Large intestine (tissue), 12 donors: ENCODE measurements at places on chromosomes 2 and 18. TPM values are rescaled to one million over a fixed set of nuclear protein-coding genes. Genes with fewer than 3 reads are reported as not detected.

GRCh38 chr18:77105028-77105427, 27.6 kb downstream of the MBP start:
- H3K27ac ChIP-seq, result no peak overlapping the region
- peaks cover 17% of the 10 kb centered on the region for H3K4me1 ChIP-seq
- H3K36me3 ChIP-seq, result peaks cover 12% of the 10 kb centered on the region
- DNase-seq, result no peak
- H3K4me3 ChIP-seq, result no peak overlapping the region

GRCh38 chr2:101706819-101707177, 9.3 kb downstream of the MAP4K4 start:
- H3K27ac ChIP-seq, result no peak overlapping the region
- H3K4me3 ChIP-seq, result no peak overlapping the region
- no peaks in the 10 kb centered on the region for H3K27me3 ChIP-seq
- peaks cover 6% of the 10 kb centered on the region for H3K36me3 ChIP-seq

GRCh38 chr2:178403671-178404306, 47.2 kb downstream of the PRKRA start:
- H3K4me3 ChIP-seq, result no peak overlapping the region
- no peaks in the 10 kb centered on the region for H3K36me3 ChIP-seq
- no peaks in the 10 kb centered on the region for H3K4me1 ChIP-seq
- no peaks in the 10 kb centered on the region for H3K27me3 ChIP-seq
- no peak for DNase-seq

- H3K4me3 ChIP-seq, result no peak overlapping the region
- no peak overlapping the region for H3K27ac ChIP-seq
- H3K36me3 ChIP-seq, result peaks cover 2% of the 10 kb centered on the region
- no peaks in the 10 kb centered on the region for H3K4me1 ChIP-seq
- no peaks in the 10 kb centered on the region for H3K27me3 ChIP-seq
Observed at GRCh38 chr18:54888933-54889332, 60.7 kb downstream of the RAB27B start.

- no peaks in the 10 kb centered on the region for H3K4me1 ChIP-seq
- no peaks in the 10 kb centered on the region for H3K36me3 ChIP-seq
- H3K4me3 ChIP-seq, result no peak overlapping the region
- H3K27ac ChIP-seq, result no peak overlapping the region
- H3K27me3 ChIP-seq, result no peaks in the 10 kb centered on the region
Observed at GRCh38 chr2:207362716-207363115, 167.0 kb upstream of the CREB1 start.

DNA sequence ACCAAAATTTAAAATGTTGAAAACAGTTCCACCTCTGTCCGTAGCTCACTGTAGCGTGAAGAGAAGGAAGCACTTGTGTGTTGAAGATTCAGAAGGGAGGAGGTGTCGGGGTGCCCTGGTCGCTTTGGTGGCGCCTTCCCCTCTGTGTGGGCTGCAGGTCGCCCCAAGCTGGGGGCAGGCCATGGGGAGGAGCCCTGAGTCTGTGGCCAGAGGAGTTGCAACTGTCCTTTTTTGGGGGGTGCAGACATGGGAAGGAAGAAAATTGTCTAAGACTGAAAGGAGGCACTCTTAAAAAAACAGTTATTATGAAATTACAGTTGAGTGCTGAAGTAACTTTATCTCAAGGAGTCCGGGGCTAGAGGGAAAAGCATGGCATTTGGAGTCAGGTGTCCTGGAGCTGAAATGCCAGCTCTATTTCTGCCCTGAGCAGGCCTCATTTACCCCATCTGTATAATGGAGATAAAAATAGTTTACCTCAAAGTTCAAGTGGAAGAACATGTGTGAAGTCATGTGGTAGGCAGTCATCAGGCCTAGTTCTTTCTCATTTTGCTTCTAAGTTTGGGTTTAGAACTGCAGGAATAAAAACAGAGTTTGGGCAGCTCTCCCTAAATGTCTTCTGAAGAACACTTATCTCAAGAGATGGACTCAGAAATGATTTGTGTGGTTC, 82.1 kb downstream of the RNF144A start:
- no peak overlapping the region for H3K27ac ChIP-seq
- no peaks in the 10 kb centered on the region for H3K27me3 ChIP-seq
- no peak for DNase-seq
- no peaks in the 10 kb centered on the region for H3K4me1 ChIP-seq

- DNase-seq, result no peak
- no peaks in the 10 kb centered on the region for H3K36me3 ChIP-seq
- H3K27ac ChIP-seq, result no peak overlapping the region
- no peak overlapping the region for H3K4me3 ChIP-seq
- no peaks in the 10 kb centered on the region for H3K27me3 ChIP-seq
- no peaks in the 10 kb centered on the region for H3K4me1 ChIP-seq
Observed at GRCh38 chr2:181849601-181850000, 41.9 kb upstream of the ITPRID2 start.

DNA sequence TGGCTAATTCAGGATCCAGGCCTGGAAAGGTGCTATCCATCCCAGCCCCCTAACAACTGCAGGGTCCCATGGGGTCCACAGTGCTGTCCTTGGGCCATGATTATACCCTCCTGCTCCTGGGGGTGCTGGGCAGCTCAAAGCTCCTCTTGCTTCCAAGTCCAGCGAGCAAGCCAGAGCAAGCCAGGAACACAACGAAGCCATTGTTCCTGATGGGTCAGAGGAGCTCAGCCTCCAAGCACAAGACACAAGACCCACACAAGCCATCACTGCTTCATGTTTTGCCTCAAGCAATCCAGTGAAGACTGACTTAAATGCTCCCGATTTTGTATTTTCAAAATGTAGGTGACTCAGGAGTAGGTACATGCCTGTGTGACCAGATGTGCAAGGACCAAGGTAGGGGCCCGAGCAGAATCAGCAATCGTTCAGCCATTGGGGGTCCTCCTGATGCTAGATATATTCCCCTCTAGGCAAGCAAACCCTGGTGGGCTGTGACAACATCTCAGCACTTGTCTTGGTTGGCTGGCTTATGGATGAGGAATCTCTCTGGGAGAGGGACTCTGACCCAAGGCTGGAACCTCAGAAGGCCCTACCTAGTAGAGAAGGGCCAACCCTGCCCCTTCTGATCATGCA, 90.8 kb downstream of the EPAS1 start:
- H3K27ac ChIP-seq, result no peak overlapping the region
- no peaks in the 10 kb centered on the region for H3K4me1 ChIP-seq
- no peak overlapping the region for H3K4me3 ChIP-seq
- H3K27me3 ChIP-seq, result no peaks in the 10 kb centered on the region
- DNase-seq, result no peak
- peaks cover 6% of the 10 kb centered on the region for H3K36me3 ChIP-seq

DNA sequence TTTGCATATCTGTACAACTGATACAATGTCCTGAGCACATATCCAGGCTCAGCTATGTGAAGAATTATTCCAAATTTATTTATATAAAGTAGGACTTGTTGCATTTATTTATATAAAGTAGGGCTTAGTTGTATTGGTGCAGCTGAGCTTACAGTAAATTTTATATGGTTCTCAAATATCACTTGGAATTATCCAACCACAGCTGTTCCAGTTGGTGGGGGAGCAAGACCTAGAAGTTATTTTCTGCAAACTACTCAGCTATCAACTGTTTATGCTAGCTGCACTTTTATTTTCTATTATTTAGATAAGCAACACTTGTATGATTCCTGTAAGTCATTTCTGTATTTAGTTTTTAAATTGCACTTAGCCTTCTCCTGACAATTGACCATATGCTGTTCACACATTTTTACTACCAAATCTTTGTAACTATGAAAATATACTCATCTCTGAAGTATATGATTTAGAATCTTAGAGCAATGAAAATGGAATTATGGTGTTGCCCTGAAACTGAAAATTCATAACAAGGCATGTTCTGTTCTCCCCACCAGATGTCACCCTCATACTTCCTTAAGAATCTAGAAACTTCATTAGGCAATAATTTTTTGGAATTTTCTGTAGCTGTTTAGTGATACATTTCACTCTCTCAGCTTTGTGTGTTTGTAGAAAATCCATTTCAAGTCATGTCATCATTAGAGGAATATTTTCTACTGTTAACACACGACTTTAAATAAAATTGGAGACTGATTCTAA, 157.0 kb upstream of the CBLN2 start:
- no peak overlapping the region for H3K27ac ChIP-seq
- H3K36me3 ChIP-seq, result no peaks in the 10 kb centered on the region
- no peaks in the 10 kb centered on the region for H3K4me1 ChIP-seq
- peak; percentile 4 for DNase-seq
- H3K4me3 ChIP-seq, result no peak overlapping the region
- no peaks in the 10 kb centered on the region for H3K27me3 ChIP-seq

- no peaks in the 10 kb centered on the region for H3K36me3 ChIP-seq
- H3K4me3 ChIP-seq, result no peak overlapping the region
- H3K27ac ChIP-seq, result no peak overlapping the region
- H3K27me3 ChIP-seq, result peaks cover 19% of the 10 kb centered on the region
Observed at GRCh38 chr18:36309436-36310391, 12.2 kb downstream of the FHOD3 start.

GRCh38 chr2:224085246-224085645, 46.2 kb upstream of the SERPINE2 start:
- H3K4me3 ChIP-seq, result no peak overlapping the region
- H3K27ac ChIP-seq, result no peak overlapping the region
- H3K4me1 ChIP-seq, result no peaks in the 10 kb centered on the region
- no peaks in the 10 kb centered on the region for H3K27me3 ChIP-seq
- no peak for DNase-seq

GRCh38 chr2:19046986-19047780, 311.2 kb downstream of the OSR1 start:
- no peaks in the 10 kb centered on the region for H3K4me1 ChIP-seq
- no peak for DNase-seq
- H3K27me3 ChIP-seq, result no peaks in the 10 kb centered on the region

DNA sequence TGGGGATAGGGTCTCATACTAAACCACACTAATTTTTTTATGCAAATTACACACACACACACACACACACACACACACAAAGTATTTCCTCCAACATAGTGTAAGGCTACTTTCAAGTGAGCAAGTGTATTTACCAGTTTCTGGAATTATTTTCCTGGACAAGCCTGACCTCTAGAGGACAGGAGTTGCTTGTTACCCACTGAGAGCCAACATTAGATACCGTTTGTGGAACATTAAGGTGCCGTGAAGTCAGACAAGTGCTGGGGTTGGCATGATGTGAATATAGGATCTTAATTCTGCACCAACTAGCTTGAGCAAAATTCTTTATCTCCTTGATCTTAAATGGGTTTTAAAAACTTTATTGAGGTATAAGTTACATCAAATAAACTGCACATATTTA, 39.3 kb upstream of the SERPINB2 start:
- DNase-seq, result peak; percentile 34
- H3K4me1 ChIP-seq, result no peaks in the 10 kb centered on the region
- H3K27me3 ChIP-seq, result no peaks in the 10 kb centered on the region
- no peak overlapping the region for H3K27ac ChIP-seq

DNA sequence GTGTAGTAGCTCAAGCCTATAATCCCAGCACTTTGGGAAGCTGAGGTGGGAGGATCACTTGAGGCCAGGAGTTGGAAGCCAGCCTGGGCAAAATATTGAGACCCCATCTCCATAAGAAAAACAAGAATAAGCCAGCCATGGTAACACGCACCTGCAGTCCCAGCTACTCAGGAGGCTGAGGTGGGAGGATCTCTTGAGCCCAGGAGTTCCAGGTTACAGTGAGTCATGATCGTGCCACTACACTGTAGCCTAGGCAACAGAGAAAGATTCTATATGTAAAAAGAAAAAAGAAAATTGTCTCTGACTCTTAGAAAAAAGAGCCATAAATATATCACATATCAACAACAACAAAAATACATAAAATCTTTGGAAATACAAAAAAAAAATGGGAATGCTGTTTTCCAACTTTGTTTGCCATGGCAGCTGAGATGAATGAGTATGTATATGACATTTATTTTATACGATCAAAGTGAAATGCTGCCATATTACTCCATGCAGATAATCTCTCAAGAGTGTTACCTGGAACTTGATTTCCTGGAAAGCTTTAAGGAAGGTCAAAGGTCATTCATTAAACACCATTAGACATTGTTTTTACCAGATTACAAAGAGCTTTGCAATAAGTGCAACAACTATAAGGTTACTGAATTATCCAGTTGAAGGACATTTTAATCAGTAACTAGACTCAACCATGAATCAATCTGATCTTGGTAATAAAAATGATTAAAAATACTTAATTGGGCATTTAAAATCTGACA, 19.7 kb upstream of the DAPL1 start:
- H3K4me3 ChIP-seq, result no peak overlapping the region
- no peak overlapping the region for H3K27ac ChIP-seq
- DNase-seq, result peak; percentile 56
- no peaks in the 10 kb centered on the region for H3K27me3 ChIP-seq
- H3K36me3 ChIP-seq, result no peaks in the 10 kb centered on the region
- peaks cover 5% of the 10 kb centered on the region for H3K4me1 ChIP-seq

DNA sequence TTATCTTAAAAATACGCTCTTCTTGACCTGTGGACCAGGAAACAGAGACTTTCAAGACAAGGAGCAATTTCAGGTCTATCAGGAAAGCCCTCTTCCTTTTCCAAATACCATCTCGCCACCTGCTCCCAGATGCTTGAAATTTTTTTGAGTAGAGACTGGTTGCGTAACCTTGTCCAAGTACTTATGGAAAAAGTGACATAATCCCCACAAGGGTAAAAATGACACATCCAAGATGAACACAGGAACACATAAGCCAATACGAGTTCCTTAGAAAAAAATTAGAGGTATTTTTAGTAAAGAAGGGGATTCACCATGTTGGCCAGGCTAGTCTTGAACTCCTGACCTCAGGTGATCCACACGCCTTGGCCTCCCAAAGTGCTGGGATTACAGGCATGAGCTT, 1.8 kb downstream of the SERPINB13 start:
- no peaks in the 10 kb centered on the region for H3K27me3 ChIP-seq
- H3K27ac ChIP-seq, result no peak overlapping the region
- no peaks in the 10 kb centered on the region for H3K4me1 ChIP-seq
- H3K4me3 ChIP-seq, result no peak overlapping the region

DNA sequence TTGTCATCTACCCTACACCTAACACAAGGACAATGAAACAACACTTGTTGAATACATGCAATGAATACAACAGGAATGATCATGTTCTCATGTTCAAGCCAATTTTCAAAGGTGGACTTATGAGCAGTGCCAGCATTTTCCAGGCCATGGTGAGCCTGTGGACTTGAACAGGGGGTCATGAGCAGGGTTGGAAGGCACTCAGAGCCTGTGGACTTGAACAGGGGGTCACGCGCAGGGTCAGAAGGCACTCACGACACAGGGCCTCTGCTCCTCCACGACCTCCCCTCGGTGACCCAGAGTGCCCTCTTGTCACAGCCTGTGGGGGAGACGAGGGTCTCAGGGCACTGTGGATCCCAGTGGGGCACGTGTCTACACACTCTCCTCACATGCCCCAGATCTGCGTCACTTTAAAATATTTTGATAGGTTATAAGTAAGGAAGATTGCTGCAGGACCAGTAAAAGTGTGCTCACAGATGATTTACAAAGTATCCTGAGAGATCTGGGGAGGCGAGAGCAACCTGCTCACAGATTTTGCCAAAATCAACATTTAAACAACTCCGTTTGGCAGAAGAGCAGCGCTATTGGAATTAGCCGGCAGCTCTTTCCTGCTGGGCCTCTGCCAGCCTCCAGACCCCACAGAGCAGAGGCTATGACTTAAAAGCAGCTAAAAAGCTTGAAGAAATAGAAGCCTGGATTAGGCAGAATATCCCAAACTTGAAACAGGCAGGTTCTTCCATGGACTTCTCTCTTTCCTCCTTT, 121.9 kb downstream of the TMEM18 start:
- H3K27ac ChIP-seq, result no peak overlapping the region
- no peaks in the 10 kb centered on the region for H3K27me3 ChIP-seq
- H3K4me1 ChIP-seq, result no peaks in the 10 kb centered on the region

GRCh38 chr2:180360283-180360618, 353.2 kb upstream of the CWC22 start:
- H3K36me3 ChIP-seq, result no peaks in the 10 kb centered on the region
- H3K27me3 ChIP-seq, result no peaks in the 10 kb centered on the region
- H3K27ac ChIP-seq, result no peak overlapping the region
- DNase-seq, result no peak

CNTNAP5 gene
- 2.2 TPM for polyA plus RNA-seq

CCDC74B gene
- polyA plus RNA-seq, result 3.1 TPM

ADAM23 gene
- polyA plus RNA-seq, result 3.3 TPM

TPRKB gene
- polyA plus RNA-seq, result 58.4 TPM

PLEKHH2 gene
- 14.7 TPM for polyA plus RNA-seq

SIX3 gene
- polyA plus RNA-seq, result not detected

CHRNG gene
- 0.21 TPM for polyA plus RNA-seq
